ENCODE measurements at places on chromosomes 3 and 15.

GRCh38 chr15:57607570-57608000 is 15.9 kb downstream of the MYZAP start:
- no peak for DNase-seq

GRCh38 chr3:142046320-142047020 is 102.9 kb downstream of the TFDP2 start:
- DNase-seq: no peak

- DNase-seq: no peak
These were observed 34.8 kb downstream of the HES1 start for GRCh38 chr3:194170793-194171192.

DNA sequence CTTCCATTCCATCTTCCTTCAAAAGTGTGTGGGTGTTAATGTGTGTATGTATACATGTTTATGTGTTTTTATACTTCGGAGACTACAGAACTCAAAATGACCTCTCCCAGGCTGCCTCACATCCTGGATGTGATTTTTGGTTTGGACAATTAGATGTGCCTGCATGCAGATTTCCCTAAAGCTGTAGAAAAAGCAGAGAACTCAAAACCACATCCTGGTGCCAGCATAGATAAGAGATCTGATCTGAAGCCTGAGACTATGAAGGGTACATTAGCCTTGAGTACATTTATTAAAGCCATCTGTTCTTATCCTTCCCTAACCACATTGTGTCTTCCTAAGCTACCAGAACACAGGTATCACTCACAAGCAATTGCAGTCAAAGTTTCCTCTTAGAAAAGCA is 319.4 kb upstream of the RASGRP1 start:
- no peak for DNase-seq

DNA sequence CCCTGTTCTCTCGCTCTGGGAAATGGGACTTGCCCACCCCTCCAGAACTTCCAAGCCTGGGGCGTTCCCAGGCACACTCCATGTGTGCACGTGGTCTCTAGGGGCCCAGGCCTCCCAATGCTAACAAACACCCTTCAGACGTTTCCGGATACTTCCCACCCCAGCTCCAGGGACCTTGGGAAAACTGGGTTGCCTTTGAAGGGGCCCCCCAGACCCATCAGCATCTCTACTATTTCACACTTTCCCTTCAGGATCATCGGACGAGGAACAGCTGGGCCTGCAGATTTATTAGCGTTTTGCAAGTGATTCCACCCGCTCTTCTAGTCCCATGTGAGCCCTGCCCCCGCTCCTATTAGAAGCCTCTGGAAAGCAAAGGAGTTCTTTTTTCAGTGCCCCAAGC is 63.2 kb downstream of the MAGEF1 start:
- no peak for DNase-seq

DNA sequence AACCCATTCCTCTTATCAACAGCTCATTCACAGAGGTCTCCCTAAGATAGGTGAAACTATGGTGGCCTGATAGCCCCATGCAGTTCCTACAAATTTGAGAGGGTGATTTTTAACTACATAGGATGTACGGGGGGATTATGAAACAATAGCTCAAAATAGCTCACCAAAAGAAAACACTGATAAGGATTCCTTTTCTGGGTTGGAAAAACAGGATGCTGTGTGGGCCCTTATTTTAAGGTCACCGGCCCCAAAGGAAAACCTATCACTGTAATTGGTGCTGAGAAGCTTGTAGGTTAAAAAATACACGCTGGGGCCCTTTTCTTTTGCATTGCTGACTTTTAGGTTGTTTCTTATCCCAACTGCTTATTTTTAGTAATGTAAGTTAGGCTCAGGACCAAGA is 627.4 kb downstream of the MAGI1 start:
- no peak for DNase-seq

DNA sequence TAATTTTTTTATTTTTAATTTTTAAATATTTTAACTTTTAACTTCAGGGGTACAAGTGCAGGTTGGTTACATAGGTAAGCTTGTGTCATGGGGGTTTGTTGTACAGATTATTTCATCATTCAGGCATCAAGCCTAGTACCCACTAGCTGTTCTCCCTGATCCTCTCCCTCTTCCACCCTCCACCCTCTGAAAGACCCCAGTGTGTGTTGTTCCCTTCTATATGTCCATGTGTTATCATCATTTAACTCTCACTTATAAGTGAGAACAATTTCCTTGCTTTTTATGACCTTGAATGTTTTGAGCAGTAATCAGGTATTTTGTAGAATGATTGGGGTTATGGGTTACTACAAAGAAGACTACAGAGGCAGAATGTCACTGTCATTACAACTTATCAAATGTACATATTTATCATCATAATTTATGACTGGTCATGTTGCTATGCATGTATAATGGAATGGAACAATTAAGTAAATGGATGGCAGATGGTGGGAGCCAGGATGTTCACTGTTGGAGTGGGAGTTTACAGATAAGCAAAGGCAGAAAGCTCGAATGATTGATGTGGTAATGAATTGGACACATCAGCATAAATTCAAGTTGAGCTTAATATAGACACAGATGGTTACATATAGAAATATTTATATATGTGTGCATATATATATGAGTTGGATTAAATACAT is 563.8 kb upstream of the ROBO1 start:
- DNase-seq: no peak

Measured in Right ventricle myocardium inferior (tissue), 1 donor.